ENCODE measurements at places on chromosomes 2 and 18.
A peak's percentile ranks its signal among the peaks of the same experiment; 100 is the strongest.

- DNase-seq: no peak
Measured at GRCh38 chr2:177550264-177551200, 158.0 kb downstream of the AGPS start.

- no peak for DNase-seq
Measured at GRCh38 chr2:121408641-121409040, 122.0 kb upstream of the RNU4ATAC start.

- no peak for DNase-seq
Measured at GRCh38 chr2:234705108-234705507, 208.2 kb upstream of the ARL4C start.

GRCh38 chr2:104866883-104867812, 13.2 kb downstream of the POU3F3 start:
- no peak for DNase-seq

GRCh38 chr2:226431288-226431948, 368.2 kb downstream of the IRS1 start:
- peak; percentile 33 for DNase-seq

- no peak for DNase-seq
Measured at GRCh38 chr2:73290049-73290839, 3.1 kb downstream of the EGR4 start.

- DNase-seq: no peak
Measured at GRCh38 chr2:176206136-176206535, 17.7 kb downstream of the HOXD1 start.
